Suprapubic skin (tissue), 4 donors: ENCODE measurements at places on chromosomes 1 and 21. TPM values are rescaled to one million over a fixed set of nuclear protein-coding genes. Genes with fewer than 3 reads are reported as not detected.

The ERO1B gene
- total RNA-seq, result 11.7 TPM

The C2CD4D gene
- 7.3 TPM for total RNA-seq

The ABCG1 gene
- total RNA-seq, result 34.2 TPM

The PGBD5 gene
- total RNA-seq, result 0.64 TPM

The HSD3B1 gene
- total RNA-seq, result 20.1 TPM

The MMEL1 gene
- not detected for total RNA-seq

The ROR1 gene
- total RNA-seq, result 21.7 TPM

The TRIM58 gene
- total RNA-seq, result 0.59 TPM

The LORICRIN gene
- total RNA-seq, result 257 TPM

The ZNF695 gene
- not detected for total RNA-seq

The GRIK1 gene
- 0.42 TPM for total RNA-seq

The AGO3 gene
- total RNA-seq, result 21.2 TPM

The PLCH2 gene
- 155 TPM for total RNA-seq

The CBR1 gene
- 450 TPM for total RNA-seq

The BARHL2 gene
- not detected for total RNA-seq

The LRRC39 gene
- total RNA-seq, result 0.99 TPM

The RGS7 gene
- total RNA-seq, result not detected

The DNAI4 gene
- total RNA-seq, result 1.5 TPM

The PFKFB2 gene
- 14.4 TPM for total RNA-seq

The OR2G6 gene
- not detected for total RNA-seq

The TP73 gene
- total RNA-seq, result 8.8 TPM

The SGIP1 gene
- 0.10 TPM for total RNA-seq

The AMY1A gene
- total RNA-seq, result not detected

The FCRL2 gene
- not detected for total RNA-seq

The FAM131C gene
- 1.2 TPM for total RNA-seq

The TRIM17 gene
- total RNA-seq, result 3.8 TPM

The MROH7 gene
- 5.7 TPM for total RNA-seq

The HAO2 gene
- 6.8 TPM for total RNA-seq

The RNF223 gene
- 1.8 TPM for total RNA-seq

The RGS18 gene
- total RNA-seq, result 0.40 TPM

The SIPA1L2 gene
- total RNA-seq, result 22.5 TPM

The PTGS2 gene
- total RNA-seq, result 6.1 TPM

The KLHL21 gene
- 105 TPM for total RNA-seq

The DISP1 gene
- 8.3 TPM for total RNA-seq

The RHOC gene
- total RNA-seq, result 138 TPM

The KIF21B gene
- 1.1 TPM for total RNA-seq

The CD48 gene
- 0.60 TPM for total RNA-seq

The TDRD10 gene
- 2.6 TPM for total RNA-seq

The RRP1B gene
- total RNA-seq, result 19.1 TPM
